ENCODE measurements at places on chromosomes 2 and 18.

GRCh38 chr2:8412082-8412481 lies 269.8 kb upstream of the ID2 start:
- H3K4me3 ChIP-seq = no peak overlapping the region
- no peak for DNase-seq
- H3K36me3 ChIP-seq = no peaks in the 10 kb centered on the region

GRCh38 chr2:41743324-41743723 lies 304.5 kb upstream of the PKDCC start:
- no peak for DNase-seq
- no peak overlapping the region for H3K4me3 ChIP-seq
- H3K36me3 ChIP-seq = no peaks in the 10 kb centered on the region
- H3K4me1 ChIP-seq = no peaks in the 10 kb centered on the region
- H3K27me3 ChIP-seq = peaks cover 9% of the 10 kb centered on the region

- DNase-seq = no peak
- H3K4me3 ChIP-seq = no peak overlapping the region
- H3K4me1 ChIP-seq = peaks cover 22% of the 10 kb centered on the region
- peaks cover 40% of the 10 kb centered on the region for H3K36me3 ChIP-seq
- H3K27me3 ChIP-seq = no peaks in the 10 kb centered on the region
Measured at GRCh38 chr2:3211256-3212060, 166.2 kb downstream of the EIPR1 start.

DNA sequence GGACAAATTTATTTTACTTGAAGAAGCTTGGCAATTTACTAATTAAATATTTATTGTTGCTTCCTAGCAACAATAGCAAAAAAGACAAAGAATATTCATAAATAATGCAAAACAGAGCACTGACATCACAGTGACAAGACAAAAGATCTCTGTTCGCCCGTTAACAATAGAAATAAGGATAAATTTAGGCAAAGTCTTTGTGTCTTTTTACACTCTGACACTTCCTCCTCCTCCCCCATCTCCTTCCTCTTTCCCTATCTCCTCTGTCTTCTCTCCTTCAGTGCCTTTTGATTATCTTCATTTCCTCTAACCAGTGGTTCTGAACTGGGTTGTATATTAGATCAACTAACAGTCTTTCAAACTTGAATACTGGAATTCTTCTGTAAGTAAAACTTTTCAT lies 808.4 kb downstream of the ERBB4 start:
- H3K27me3 ChIP-seq = no peaks in the 10 kb centered on the region
- H3K27ac ChIP-seq = no peak overlapping the region
- no peak for DNase-seq
- H3K4me3 ChIP-seq = no peak overlapping the region

- H3K27ac ChIP-seq = no peak overlapping the region
- no peak for DNase-seq
- peaks cover 3% of the 10 kb centered on the region for H3K27me3 ChIP-seq
- no peak overlapping the region for H3K4me3 ChIP-seq
- no peaks in the 10 kb centered on the region for H3K36me3 ChIP-seq
Measured at GRCh38 chr2:209685963-209686362, 85.7 kb upstream of the UNC80 start.

GRCh38 chr18:79630281-79631095 lies 49.1 kb upstream of the CTDP1 start:
- H3K27me3 ChIP-seq = peaks cover 14% of the 10 kb centered on the region
- H3K36me3 ChIP-seq = peaks cover 5% of the 10 kb centered on the region
- no peak overlapping the region for H3K27ac ChIP-seq
- H3K4me1 ChIP-seq = peaks cover 14% of the 10 kb centered on the region

DNA sequence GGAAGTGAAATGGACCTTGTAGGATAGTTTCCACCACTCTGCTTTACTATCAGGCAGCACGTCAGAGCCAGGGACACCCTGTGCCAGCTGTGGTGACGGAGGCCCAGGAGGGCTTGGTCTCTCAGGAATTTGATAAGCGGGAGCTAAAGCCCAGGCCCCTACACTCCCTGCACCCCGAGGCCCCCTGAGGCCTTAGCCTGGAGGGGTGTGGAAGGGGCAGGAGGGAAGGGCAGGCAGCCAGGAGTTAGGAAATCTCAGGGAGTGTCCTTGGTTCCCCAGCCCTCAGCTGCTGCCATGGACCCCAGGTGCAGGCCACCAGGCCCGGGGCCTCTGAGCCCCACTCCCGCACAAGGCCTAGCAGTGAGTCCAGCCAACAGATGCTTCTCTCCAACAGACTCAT lies 38.2 kb downstream of the PDIA6 start:
- H3K27ac ChIP-seq = peak overlapping the region; percentile 86
- H3K4me1 ChIP-seq = peaks cover 28% of the 10 kb centered on the region
- no peak for DNase-seq

DNA sequence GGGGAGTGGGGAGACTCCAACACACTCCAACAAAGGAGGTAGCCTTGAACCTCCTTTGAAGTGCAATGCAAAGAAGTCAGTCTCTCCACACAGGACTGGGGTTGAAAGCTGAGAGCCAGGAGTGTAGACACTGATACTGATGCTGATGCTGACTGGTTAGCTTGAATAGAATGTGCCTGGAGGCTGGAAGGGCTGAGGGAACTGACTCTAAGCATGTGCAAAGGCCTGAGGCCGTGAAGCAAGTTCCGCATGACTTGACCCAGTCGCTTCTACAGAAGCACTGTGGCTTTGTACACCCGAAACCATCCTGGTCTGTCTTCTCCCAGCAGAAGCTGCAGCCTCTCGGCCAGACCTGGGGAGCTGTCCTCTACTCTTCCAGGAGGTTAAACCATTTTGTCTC lies 10.4 kb downstream of the FOXI3 start:
- DNase-seq = no peak
- H3K27me3 ChIP-seq = peaks cover 15% of the 10 kb centered on the region
- H3K36me3 ChIP-seq = no peaks in the 10 kb centered on the region
- H3K27ac ChIP-seq = no peak overlapping the region
- H3K4me1 ChIP-seq = peaks cover 10% of the 10 kb centered on the region
- no peak overlapping the region for H3K4me3 ChIP-seq

GRCh38 chr2:99841749-99842148 lies 300.6 kb downstream of the AFF3 start:
- H3K4me3 ChIP-seq = no peak overlapping the region
- H3K4me1 ChIP-seq = peaks cover 14% of the 10 kb centered on the region
- DNase-seq = no peak
- no peaks in the 10 kb centered on the region for H3K27me3 ChIP-seq
- peaks cover 51% of the 10 kb centered on the region for H3K36me3 ChIP-seq

DNA sequence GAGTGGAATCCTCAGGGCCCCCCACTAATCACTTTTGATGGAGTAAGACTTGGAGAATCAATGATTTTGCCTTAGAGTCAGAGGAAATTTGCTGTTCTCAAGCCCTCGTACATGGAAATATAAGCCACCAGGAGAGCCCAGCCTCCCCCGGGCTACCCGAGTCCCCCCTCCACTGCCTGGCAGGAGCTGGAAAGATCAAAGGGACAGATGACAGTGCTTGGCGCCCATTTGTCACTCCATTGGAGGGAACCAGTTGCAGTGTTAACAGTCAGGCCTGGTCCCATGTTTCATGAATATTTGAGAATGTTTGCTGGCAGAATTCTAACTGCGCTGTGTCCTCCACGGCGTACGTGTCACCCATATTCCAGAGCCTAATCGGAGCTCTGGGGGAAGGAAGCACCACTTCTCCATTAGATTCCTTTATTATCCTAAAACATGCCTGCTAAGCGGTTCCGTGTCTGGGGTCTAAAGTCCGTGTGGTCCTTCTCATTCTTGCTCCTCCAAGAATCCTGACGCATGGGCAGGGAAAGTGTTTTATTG lies 202.4 kb downstream of the KLHL29 start:
- DNase-seq = peak; percentile 39
- peak overlapping the region; percentile 53 for H3K27ac ChIP-seq
- H3K27me3 ChIP-seq = peaks cover 5% of the 10 kb centered on the region
- H3K4me1 ChIP-seq = peaks cover 88% of the 10 kb centered on the region
- no peaks in the 10 kb centered on the region for H3K36me3 ChIP-seq
- peak overlapping the region; percentile 58 for H3K4me3 ChIP-seq

GRCh38 chr2:198957181-198957580 lies 500.6 kb downstream of the SATB2 start:
- H3K4me1 ChIP-seq = peaks cover 5% of the 10 kb centered on the region
- no peak for DNase-seq
- H3K27ac ChIP-seq = no peak overlapping the region
- no peaks in the 10 kb centered on the region for H3K36me3 ChIP-seq

GRCh38 chr18:5962362-5962761 lies 67.0 kb upstream of the TMEM200C start:
- H3K27ac ChIP-seq = no peak overlapping the region
- no peaks in the 10 kb centered on the region for H3K36me3 ChIP-seq
- peaks cover 37% of the 10 kb centered on the region for H3K4me1 ChIP-seq
- no peak overlapping the region for H3K4me3 ChIP-seq
- H3K27me3 ChIP-seq = peaks cover 9% of the 10 kb centered on the region
- no peak for DNase-seq

GRCh38 chr2:12341920-12342319 lies 374.8 kb upstream of the TRIB2 start:
- no peak for DNase-seq
- H3K4me3 ChIP-seq = no peak overlapping the region
- H3K27ac ChIP-seq = no peak overlapping the region
- peaks cover 6% of the 10 kb centered on the region for H3K27me3 ChIP-seq
- H3K36me3 ChIP-seq = no peaks in the 10 kb centered on the region

- H3K36me3 ChIP-seq = no peaks in the 10 kb centered on the region
- H3K27me3 ChIP-seq = no peaks in the 10 kb centered on the region
Measured at GRCh38 chr2:16978301-16978700, 312.7 kb upstream of the CYRIA start.

GRCh38 chr2:219494952-219495530 lies 3.6 kb upstream of the GMPPA start:
- no peaks in the 10 kb centered on the region for H3K36me3 ChIP-seq
- H3K27me3 ChIP-seq = peaks cover 89% of the 10 kb centered on the region
- DNase-seq = no peak
- no peak overlapping the region for H3K27ac ChIP-seq

DNA sequence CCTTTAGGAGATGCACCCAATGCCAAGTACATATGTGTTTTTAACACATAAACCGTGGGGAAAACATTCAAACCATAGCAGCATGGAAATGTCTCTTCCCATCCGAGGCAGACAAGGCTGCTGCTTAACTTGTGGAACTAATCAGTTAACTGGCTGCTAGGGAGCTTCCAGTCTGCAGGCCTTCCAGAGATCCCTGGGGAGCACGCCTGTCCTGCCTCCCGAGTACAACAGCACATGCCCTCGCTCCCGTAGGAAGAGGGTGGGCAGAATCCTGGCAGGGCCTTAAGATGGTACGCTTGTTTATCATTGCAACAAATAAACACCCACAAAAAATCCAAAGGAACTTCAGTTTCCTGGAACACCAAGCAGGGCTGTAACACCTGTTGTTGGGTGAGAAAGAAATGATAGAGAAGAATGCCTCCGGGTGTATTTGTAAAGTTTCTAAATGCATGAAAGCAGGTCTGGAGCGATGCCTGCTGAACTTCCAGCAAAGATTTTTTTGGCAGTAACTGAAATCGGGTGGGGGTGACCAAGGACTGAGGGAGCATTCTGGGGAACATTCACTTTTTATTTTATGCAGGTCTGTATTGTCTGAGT lies 56.2 kb downstream of the EDAR start:
- H3K4me1 ChIP-seq = peaks cover 92% of the 10 kb centered on the region
- H3K27me3 ChIP-seq = peaks cover 7% of the 10 kb centered on the region
- no peak overlapping the region for H3K27ac ChIP-seq

- no peak overlapping the region for H3K4me3 ChIP-seq
- no peak overlapping the region for H3K27ac ChIP-seq
- no peak for DNase-seq
- H3K36me3 ChIP-seq = no peaks in the 10 kb centered on the region
Measured at GRCh38 chr18:59547581-59548182, 149.5 kb downstream of the CCBE1 start.

GRCh38 chr2:10610213-10610910 lies 79.4 kb downstream of the NOL10 start:
- no peak overlapping the region for H3K27ac ChIP-seq
- H3K36me3 ChIP-seq = peaks cover 30% of the 10 kb centered on the region
- H3K4me1 ChIP-seq = peaks cover 3% of the 10 kb centered on the region
- no peak overlapping the region for H3K4me3 ChIP-seq

- H3K36me3 ChIP-seq = peaks cover 46% of the 10 kb centered on the region
- peaks cover 25% of the 10 kb centered on the region for H3K4me1 ChIP-seq
- peaks cover 34% of the 10 kb centered on the region for H3K27me3 ChIP-seq
- peak overlapping the region; percentile 0 for H3K27ac ChIP-seq
- DNase-seq = no peak
- H3K4me3 ChIP-seq = peak overlapping the region; percentile 97
Measured at GRCh38 chr2:73386894-73387636, 1.4 kb downstream of the ALMS1 start.

DNA sequence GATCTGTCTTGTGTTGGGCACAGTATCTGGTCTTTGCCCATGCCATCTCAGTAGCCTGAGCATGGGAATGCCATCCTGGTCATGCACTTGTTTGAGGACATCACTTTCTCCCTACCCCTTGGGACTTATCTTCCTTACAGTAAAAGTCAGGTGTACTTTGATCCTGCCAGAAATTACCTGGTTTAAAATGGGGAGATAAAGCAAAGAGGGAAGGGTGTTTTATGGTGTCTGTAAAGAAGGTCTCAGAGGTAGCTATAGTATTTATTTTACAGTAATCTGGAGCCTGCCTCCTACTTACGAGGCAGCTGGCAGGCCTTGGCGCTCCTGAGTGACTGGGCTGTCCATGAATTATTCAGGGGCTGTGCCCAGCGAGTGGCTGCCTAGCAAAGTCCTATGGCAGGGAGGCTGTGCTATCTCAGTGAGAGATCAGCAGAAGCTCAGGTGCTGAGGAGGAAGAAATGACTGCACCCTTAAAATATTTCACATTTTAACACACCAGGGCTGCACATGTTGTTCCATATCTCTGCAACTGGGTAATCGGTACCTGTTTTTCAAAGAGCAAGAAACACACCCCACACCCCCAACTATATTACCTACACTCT lies 93.9 kb downstream of the SPTBN1 start:
- no peaks in the 10 kb centered on the region for H3K36me3 ChIP-seq
- no peaks in the 10 kb centered on the region for H3K27me3 ChIP-seq
- H3K4me1 ChIP-seq = peaks cover 5% of the 10 kb centered on the region
- H3K27ac ChIP-seq = no peak overlapping the region
- no peak for DNase-seq

Measured in nephron progenitor cell (in vitro differentiated cells).